ENCODE measurements at places on chromosomes 2 and 18.

DNA sequence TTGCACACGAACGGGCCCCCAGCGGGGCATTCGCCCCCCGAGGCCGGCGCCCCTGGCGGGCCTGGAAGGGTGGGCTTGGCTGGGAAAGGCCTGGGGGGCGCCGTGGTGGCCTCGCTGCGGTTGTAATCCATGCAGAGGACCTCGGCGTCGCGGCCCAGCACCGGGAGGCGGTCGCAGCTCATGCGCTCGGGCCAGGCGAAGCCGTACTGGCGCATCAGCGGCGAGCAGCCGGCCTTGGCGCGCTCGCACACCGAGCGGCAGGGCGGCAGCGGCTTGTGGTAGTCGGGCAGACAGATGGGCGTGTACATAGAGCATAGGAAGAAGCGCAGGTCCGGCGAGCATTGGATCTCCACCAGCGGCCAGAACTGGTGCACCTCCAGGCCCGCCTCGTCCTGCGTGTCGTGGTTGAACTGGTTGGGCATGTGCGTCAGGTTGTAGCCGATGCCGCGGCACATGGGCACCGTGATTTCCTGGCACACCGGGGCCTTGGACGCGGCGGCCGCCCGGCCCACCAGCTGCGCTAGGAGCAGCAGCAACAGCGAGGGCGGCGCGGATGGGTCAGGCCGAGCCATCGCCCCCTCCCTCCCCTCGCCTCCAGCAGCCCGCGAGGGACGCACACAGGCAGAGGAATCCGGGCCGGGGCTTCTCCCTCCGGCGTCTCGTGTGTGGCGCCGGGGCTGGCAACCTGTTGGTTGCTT, 1.4 kb downstream of the FZD5 start:
- DNase-seq, result no peak

GRCh38 chr2:238967031-238967977, 119.4 kb downstream of the TWIST2 start:
- no peak for DNase-seq

- no peak for DNase-seq
These were observed 207.8 kb downstream of the CYP26B1 start for GRCh38 chr2:71939588-71940535.

DNA sequence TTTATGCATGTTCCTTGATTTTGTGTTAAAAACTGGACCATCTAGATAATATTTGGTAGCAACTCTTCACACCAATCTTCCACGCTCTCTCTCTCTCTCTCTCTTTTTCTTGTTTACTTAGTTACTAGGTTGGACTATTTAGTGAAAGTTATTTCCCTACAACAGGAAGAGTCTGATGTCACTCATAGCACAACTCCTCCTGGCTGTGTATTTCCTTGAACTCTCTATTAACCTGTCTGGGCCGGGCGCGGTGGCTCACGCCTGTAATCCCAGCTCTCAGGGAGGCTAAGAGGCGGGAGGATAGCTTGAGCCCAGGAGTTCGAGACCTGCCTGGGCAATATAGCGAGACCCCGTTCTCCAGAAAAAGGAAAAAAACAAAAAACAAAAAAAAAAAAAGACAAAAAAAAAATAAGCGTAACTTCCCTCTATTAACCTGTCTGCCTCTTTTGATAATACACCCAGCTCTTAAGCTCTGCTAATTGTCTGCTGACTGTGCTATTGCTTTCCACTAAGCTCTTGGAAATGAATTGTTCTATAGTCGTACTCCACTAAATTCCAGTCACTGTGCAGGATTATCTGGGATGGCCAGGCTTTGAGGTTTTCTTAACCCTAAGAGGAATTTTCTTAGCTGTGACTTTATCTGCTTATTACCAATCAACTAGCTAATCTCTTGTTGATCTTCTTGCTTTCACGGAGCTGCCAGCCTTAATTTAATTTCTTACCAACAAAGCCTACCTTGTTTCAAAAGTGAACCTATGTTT, 18.1 kb upstream of the CDH19 start:
- no peak for DNase-seq

DNA sequence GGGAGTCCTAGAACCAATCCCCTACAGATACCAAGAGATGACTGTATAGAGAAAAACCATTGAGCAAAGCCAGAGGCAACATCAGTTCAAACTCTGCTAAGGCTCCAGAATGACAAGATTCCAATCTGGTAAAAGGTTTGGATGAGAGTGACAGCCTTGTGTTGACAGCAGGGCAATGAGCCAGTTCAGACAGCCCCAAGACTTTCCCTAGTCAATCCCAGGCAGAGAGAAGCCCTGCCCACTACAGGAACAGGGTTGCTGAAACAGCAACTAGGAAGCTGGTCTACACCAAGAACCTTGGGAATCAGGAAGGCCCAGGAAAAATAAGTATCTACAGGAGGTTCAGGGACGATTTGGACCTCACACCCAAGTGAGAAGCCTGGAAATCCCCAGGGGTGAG, 3.3 kb downstream of the PSTPIP2 start:
- no peak for DNase-seq

DNA sequence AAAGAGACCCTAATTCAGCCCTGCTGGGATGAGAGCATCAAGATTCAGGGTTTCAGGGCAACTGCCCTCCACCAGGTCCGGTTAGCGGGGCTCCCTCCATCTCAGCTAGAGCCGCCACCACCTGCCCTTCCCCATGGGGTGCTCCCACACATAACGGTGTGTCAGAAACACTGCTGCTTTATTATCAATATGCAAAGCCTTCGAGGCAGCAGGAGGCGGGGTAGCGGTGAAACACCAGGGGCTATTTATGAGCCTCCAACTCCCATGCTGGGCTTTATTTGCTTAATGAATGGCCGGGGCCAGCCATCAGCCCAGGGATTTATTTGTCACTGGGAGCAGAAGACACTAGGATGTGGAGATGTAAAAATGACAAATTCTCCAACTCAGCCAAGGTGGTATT, 109.8 kb downstream of the GALNT14 start:
- no peak for DNase-seq

DNA sequence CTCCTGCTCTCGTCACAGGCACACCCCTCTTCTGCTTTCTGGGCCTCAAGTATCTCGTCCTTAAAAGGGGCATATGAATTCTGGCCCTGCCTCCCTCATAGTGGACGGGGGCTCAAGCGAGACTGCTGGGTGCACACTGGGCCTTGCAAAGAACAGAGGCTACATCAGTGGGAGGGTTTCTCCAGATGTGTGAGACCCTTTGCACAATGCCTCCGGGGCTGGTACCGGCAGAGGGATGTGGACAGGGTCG, 25.0 kb downstream of the CRACDL start:
- no peak for DNase-seq

DNA sequence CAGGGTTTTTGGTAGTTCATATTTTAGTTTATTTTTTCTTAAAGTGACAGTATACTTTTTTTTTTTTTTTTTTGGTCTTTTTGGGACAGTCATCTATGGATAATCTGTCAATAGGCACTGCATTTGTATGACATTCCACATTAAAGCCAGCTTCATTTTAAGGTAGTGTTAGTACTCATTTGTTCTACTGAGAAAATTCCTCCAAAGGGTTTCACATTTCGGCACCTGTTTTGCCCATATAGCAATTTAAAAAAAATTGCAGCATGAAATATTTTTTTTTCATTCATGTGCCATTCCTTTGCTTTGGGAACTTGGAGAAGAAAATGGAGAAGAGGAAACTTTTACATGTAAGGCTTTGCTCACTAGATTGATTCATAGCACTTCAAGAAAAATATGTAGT, 276.3 kb upstream of the TCF4 start:
- no peak for DNase-seq

GRCh38 chr2:44801841-44802776, 139.4 kb upstream of the SIX3 start:
- no peak for DNase-seq

- DNase-seq, result no peak
These were observed 484.2 kb upstream of the NRP2 start for GRCh38 chr2:205198140-205198525.

DNA sequence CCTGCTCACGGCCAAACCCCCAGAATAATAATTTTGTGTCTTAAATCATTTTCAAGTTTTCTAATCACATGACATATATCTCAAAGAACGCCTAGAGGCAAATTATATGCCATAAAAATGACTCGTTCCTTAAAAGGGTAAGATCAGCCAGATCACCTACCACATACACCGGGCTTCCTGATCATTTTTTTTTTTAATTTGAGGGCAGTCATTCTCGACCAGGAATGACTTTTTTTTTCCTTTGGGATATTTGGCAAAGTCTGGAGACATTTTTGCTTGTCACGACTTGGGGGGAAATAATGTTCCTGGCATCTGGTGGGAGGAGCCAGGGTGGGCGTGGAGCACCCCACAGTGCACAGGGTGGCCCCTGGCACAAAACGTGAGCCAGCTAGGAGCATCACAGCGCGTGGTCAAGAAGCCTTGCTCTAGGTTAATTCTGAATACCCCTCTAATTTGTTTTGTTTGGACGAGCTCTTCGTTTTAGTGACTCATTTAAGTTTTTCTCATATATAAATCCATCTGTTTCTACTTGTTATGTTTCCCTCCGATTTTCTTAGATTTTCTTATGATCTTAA, 94.9 kb downstream of the TWIST2 start:
- DNase-seq, result no peak

DNA sequence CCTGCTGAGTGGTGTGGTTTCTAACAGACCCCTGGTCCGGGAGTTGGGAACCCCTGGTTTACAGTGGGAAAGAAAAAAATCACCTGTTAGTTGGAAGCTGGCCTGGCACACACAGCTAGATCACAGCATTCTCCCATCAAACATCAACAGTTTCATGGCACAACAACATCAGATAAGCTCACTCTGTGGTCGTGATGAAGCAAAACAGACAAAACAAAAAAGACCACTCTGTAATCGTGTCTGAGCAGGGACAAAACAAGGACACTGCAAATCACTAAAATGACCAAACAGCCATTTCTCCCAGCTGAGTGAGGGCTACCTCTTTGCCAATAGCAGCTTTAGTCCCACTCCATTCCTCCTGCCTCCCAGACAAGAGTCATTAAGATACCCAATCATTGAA, 9.0 kb upstream of the IMPACT start:
- no peak for DNase-seq

- no peak for DNase-seq
These were observed 415.8 kb upstream of the TRIB2 start for GRCh38 chr2:12300927-12301326.

DNA sequence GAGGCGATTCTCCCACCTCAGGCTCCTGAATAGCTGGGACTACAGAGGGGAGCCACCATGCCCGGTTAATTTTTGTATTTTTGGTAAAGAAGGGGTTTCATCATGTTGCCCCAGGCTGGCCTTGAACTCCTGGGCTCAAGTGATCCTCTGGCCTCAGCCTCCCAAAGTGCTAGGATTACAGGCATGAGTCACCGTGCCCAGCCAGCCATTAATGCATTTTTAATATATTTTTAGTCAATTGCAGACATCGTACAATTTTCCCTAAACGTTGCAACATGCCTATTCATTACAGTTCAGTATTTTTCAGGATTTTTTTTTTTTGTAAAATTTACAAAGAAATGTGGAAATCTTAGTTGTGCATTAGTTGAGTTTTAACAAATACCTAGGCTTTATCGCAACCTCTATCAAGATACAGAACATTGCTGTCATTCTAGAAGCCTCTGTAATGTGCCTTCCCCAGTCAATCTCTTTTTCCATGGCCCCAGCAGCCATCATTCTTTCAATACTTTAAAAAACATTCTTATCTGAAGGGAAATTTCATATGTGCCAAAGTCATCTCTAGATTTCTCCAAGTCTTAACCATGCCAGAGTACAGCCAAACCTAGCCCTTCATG, 14.7 kb downstream of the NABP1 start:
- DNase-seq, result no peak

- no peak for DNase-seq
These were observed 26.7 kb downstream of the NLRC4 start for GRCh38 chr2:32237996-32238395.

DNA sequence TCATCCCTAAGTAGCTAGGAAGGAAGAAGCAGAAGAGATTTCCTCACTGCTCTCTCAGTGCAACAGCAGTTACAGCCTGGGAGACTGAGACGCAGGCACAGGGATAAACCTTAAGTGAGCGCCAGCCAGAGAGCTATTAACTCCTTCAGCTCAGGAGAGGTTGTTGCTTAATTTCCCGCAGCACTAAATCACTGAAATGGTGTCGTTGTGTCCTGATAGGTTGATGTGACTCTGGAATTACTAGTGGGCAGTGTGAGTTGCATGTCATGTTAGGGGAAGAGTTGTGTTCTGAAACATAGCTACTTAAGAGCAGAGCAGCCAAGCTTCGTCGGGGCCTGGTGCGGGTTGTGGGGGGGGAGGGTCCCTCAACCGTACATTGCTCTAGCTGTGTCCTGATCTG, 225.8 kb downstream of the NAPG start:
- no peak for DNase-seq

GRCh38 chr2:197615016-197615652, 60.3 kb downstream of the RFTN2 start:
- DNase-seq, result no peak

GRCh38 chr2:127094509-127095366, 12.2 kb downstream of the BIN1 start:
- no peak for DNase-seq

DNA sequence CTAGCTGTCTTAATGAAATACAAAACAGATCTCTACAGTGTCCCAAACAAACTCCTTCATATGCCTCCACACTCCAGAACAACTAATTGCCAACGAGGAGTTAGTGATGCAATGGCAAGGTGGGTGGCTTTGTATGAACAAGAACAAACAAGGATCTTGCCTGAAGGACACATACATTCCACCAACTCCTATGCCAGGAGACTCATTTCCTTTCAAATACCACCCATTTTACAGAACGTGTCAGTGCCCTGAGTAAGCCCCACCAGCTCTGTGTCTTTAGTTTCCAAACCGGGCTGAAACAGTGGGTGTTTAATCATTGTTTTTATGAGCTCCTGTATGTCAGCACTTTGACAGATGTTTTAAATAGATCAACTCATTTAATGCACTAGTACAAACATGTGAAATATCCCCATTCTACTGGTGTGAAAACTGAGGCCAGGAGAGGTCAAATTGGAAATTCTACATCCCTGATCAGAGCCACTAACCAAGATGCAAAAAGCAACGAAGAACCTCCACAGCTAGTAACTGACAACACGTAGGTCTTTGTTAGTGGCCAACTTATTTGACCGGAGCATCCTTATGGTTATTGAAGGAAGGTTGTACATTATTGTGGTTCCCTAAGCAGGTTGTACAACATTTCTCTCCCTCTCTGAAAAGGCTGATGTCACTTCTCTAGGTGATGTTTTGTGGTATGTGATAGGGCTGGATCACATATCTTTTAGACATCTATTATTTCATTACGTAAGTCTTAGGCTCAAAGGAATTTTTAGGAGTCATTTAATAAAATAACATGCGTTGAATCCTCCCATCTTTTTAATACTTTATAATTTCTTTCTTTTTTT, 534.9 kb upstream of the TNP1 start:
- no peak for DNase-seq

- no peak for DNase-seq
These were observed 78.6 kb downstream of the SH3YL1 start for GRCh38 chr2:185221-185620.

DNA sequence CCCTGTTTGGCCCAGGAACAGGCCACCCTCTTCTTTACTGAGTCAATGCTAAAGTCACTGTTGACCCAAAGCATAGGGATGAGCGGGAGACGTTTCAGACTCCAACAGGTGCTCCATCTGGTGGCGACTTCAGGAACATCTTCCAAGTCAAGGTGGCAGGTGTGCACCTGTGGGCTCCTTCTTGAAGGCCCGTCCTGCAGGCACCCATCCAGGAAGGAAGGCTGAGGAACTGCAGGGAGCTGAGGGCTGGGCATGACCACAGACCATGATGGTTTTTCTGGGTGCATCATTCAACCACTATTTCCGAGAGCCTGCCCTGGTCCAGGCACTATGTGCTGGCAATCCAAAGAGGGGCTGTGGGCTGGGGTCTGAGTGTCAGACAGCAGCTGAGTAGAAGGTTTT, 142.8 kb downstream of the NDUFA10 start:
- no peak for DNase-seq
